ENCODE measurements at places on chromosomes 3 and 15. TPM values are rescaled to one million over a fixed set of nuclear protein-coding genes. Genes with fewer than 3 reads are reported as not detected.

- no peaks in the 10 kb centered on the region for H3K27me3 ChIP-seq
- H3K4me1 ChIP-seq, result no peaks in the 10 kb centered on the region
- H3K4me3 ChIP-seq, result no peak overlapping the region
- peak overlapping the region; percentile 35 for H3K27ac ChIP-seq
- no peaks in the 10 kb centered on the region for H3K36me3 ChIP-seq
- DNase-seq, result no peak
Measured at GRCh38 chr15:63194880-63195568, 5.6 kb downstream of the RAB8B start.

- no peak overlapping the region for H3K27ac ChIP-seq
- no peak for DNase-seq
- H3K4me3 ChIP-seq, result no peak overlapping the region
- peaks cover 8% of the 10 kb centered on the region for H3K4me1 ChIP-seq
Measured at GRCh38 chr15:78272776-78273175, 8.4 kb downstream of the DNAJA4 start.

DNA sequence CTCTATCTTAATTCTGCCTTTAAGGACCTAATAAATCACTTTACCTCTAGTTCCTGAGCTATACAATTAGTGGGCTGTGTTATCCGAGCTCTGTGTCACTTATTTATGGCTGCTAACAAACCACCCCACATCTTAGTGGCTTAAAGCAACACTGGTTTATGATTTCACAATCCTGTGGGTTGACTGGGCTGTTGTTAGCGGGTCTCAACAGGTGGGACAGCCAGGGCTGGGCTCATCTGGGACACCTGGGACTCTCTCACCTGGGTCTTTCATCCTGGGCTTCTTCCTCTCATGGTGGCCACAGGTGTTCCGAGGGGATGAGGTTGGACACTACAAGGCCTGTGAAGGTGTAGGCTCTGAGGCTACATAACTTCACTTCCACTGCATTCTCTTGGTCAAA lies 35.8 kb upstream of the CHST2 start:
- no peak for DNase-seq
- no peaks in the 10 kb centered on the region for H3K27me3 ChIP-seq
- H3K4me3 ChIP-seq, result no peak overlapping the region
- H3K27ac ChIP-seq, result no peak overlapping the region
- no peaks in the 10 kb centered on the region for H3K36me3 ChIP-seq

DNA sequence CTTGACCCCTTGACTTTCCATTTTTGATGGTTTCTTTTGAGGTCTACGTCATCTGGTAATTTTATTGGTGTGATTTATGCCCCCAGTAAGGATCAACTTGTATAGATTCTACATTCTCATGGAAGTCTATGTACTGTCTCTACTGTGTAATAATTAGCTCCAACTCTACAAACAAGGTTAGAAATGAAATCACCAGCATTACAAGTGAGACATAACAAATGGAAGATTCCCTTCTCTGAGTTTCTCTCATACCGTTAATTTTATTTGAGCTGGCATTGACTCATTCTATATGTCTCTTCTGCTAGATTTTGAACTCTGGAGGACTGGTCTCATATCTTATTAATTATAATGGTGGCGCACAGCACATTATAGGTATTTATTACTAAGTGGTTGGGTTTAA lies 138.9 kb downstream of the LPP start:
- DNase-seq, result no peak
- no peaks in the 10 kb centered on the region for H3K4me1 ChIP-seq
- no peak overlapping the region for H3K27ac ChIP-seq
- no peaks in the 10 kb centered on the region for H3K36me3 ChIP-seq
- no peaks in the 10 kb centered on the region for H3K27me3 ChIP-seq
- H3K4me3 ChIP-seq, result no peak overlapping the region

- H3K27me3 ChIP-seq, result no peaks in the 10 kb centered on the region
- no peak overlapping the region for H3K4me3 ChIP-seq
Measured at GRCh38 chr15:39461536-39462130, 119.2 kb upstream of the THBS1 start.

- DNase-seq, result no peak
- H3K4me3 ChIP-seq, result no peak overlapping the region
- peak overlapping the region; percentile 87 for H3K27ac ChIP-seq
Measured at GRCh38 chr15:95259965-95260364, 1028.6 kb downstream of the MCTP2 start.

DNA sequence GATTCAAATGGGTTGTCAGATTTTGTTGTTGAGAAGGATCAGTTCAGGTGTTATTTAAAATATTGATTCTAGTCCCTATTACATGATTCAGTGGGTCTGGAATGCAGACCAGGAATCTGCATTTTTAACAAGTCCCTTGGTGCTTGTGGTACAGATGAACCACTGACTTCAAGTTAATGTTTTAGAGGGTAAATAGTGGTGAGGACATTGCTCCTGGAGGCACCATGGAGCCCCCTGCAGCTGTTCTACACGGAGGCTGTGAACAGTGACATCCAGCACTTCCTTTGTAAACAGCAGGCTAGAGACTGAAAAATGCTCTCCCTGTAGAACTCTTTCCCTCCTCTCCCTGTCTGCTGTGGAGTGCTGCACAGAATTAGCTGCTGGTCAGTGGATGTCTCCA lies 4.8 kb upstream of the FSIP1 start:
- H3K27ac ChIP-seq, result no peak overlapping the region
- H3K4me3 ChIP-seq, result no peak overlapping the region
- no peaks in the 10 kb centered on the region for H3K36me3 ChIP-seq
- no peak for DNase-seq
- H3K4me1 ChIP-seq, result no peaks in the 10 kb centered on the region

GRCh38 chr15:61871926-61872522 lies 188.2 kb downstream of the VPS13C start:
- H3K4me1 ChIP-seq, result no peaks in the 10 kb centered on the region
- H3K27me3 ChIP-seq, result no peaks in the 10 kb centered on the region
- no peak overlapping the region for H3K27ac ChIP-seq
- no peak for DNase-seq
- no peak overlapping the region for H3K4me3 ChIP-seq

GRCh38 chr3:16770792-16771191 lies 114.0 kb upstream of the PLCL2 start:
- no peak overlapping the region for H3K4me3 ChIP-seq
- H3K36me3 ChIP-seq, result no peaks in the 10 kb centered on the region
- no peaks in the 10 kb centered on the region for H3K27me3 ChIP-seq
- no peak for DNase-seq

- H3K27me3 ChIP-seq, result no peaks in the 10 kb centered on the region
- H3K4me3 ChIP-seq, result no peak overlapping the region
- H3K36me3 ChIP-seq, result no peaks in the 10 kb centered on the region
- no peaks in the 10 kb centered on the region for H3K4me1 ChIP-seq
- no peak overlapping the region for H3K27ac ChIP-seq
Measured at GRCh38 chr15:59933607-59934006, 70.5 kb upstream of the FOXB1 start.

- H3K27ac ChIP-seq, result no peak overlapping the region
- no peak for DNase-seq
- H3K4me1 ChIP-seq, result no peaks in the 10 kb centered on the region
- no peak overlapping the region for H3K4me3 ChIP-seq
Measured at GRCh38 chr15:70362886-70363285, 265.2 kb upstream of the TLE3 start.

- H3K36me3 ChIP-seq, result no peaks in the 10 kb centered on the region
- H3K4me1 ChIP-seq, result no peaks in the 10 kb centered on the region
Measured at GRCh38 chr15:33515121-33515520, 204.4 kb downstream of the RYR3 start.

- peaks cover 12% of the 10 kb centered on the region for H3K4me1 ChIP-seq
- H3K27ac ChIP-seq, result peak overlapping the region; percentile 51
- H3K4me3 ChIP-seq, result peak overlapping the region; percentile 67
- DNase-seq, result no peak
Measured at GRCh38 chr3:154121701-154122551, 736 bp downstream of the ARHGEF26 start.

- H3K27me3 ChIP-seq, result no peaks in the 10 kb centered on the region
- no peaks in the 10 kb centered on the region for H3K36me3 ChIP-seq
- DNase-seq, result peak; percentile 12
- peaks cover 11% of the 10 kb centered on the region for H3K4me1 ChIP-seq
- no peak overlapping the region for H3K4me3 ChIP-seq
- no peak overlapping the region for H3K27ac ChIP-seq
Measured at GRCh38 chr3:44355362-44356033, 16.9 kb downstream of the TCAIM start.

DNA sequence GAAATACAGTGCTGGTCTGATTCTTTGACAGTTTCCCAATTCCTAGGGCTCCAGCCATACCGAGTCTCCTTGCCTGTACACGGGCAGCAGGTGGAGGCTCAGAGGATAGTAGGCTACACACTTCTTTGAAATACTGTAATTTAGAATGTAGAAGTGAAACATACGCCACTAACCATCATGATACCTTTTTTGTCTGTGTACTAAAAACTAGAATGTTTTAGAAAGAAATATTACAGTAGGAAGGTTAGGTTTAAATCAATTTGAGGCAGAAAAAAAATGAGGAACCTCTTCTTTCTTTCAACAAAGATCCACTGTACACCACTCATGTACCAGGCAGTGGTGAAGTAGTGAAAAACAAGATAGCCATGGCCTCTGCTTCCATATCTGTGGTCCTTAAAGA lies 354.7 kb downstream of the MCTP2 start:
- H3K4me3 ChIP-seq, result no peak overlapping the region
- H3K4me1 ChIP-seq, result peaks cover 12% of the 10 kb centered on the region
- DNase-seq, result no peak
- no peaks in the 10 kb centered on the region for H3K36me3 ChIP-seq
- H3K27ac ChIP-seq, result no peak overlapping the region

VILL gene
- 13.6 TPM for total RNA-seq

DLL4 gene
- 11.2 TPM for total RNA-seq

IFT122 gene
- total RNA-seq, result 36.6 TPM

KLHL6 gene
- total RNA-seq, result 2.1 TPM

FOXL2NB gene
- total RNA-seq, result not detected

PCYT1A gene
- 74.9 TPM for total RNA-seq

CPLX3 gene
- total RNA-seq, result not detected
